ENCODE measurements at places on chromosomes 2 and 18.

DNA sequence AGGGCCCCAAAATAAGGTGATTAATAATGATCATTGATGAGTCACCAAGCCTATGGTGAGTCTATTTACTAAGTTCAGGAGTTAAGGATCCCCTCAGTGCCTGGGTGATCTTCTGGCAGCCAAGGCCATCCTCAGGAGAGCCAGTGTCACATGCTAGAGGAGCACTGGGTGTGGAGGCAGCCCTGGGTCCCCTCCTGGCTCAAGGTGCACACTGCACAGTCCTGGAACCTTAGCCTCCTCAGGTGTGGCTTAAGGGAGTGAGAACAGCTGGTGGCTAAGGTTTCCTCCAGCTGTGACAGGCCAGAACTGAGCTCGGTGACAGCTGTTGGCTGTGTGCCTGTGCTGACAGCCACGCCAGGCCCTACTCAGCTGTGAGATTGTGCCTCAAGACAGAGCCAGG is 52.1 kb upstream of the ACAA2 start:
- no peak for DNase-seq

GRCh38 chr2:164560902-164561301 is 60.4 kb downstream of the GRB14 start:
- DNase-seq = no peak

DNA sequence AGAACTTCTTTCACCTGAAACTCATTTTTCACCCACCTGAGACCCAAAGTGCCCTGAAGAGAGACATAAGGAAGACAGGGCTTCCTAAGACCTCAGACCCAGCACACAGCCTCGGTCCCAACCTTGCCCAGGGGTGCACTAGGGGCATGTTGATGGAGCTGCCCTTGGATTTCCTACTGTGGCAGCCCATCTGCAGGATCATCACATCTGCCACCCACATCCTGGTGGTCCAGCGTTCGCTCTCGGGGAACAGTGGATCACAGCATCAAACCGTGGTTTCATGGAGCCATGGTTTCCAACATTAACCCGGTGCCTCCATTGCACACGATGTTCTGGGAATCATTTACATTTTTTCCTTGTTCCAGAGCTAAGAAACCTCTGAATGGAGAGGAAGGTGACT is 186.4 kb downstream of the TFCP2L1 start:
- no peak for DNase-seq

- DNase-seq = no peak
Measured at GRCh38 chr18:3015204-3015592, 2.3 kb upstream of the LPIN2 start.

DNA sequence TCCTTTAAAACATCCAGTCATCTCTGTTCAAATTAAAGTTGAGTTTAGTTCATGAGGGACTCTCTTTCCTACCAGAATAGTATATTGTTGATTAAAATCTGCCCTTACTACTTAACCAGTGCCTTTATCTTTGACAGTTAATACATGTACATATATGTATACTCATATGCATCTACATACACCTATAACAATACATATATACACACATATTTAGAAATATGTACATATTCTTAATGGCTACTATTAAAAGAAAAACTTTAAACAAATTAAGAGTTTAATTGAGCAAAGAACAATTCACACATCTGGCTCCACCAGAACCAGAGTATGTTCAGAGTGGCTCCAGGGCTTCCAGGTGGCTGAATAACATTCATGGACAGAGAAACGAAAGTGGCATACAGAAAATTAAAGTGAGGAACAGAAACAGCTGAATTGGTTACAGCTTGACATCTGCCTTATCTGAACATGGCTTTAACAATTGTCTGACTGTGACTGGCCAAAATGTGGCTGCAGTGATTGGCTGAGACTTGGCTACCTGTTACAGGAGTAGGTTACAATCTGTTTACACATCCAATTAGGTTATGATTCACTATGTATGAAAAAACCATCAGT is 38.8 kb downstream of the ZNF519 start:
- no peak for DNase-seq

Measured in GM20000 (cell line).